ENCODE measurements at places on chromosomes 7 and 10. TPM values are rescaled to one million over a fixed set of nuclear protein-coding genes. Genes with fewer than 3 reads are reported as not detected.

Gene CRHR2
- not detected for total RNA-seq

Gene DMBT1
- 0.15 TPM for total RNA-seq

GRCh38 chr10:12697764-12698163 lies 303.7 kb downstream of the CCDC3 start:
- DNase-seq: no peak

DNA sequence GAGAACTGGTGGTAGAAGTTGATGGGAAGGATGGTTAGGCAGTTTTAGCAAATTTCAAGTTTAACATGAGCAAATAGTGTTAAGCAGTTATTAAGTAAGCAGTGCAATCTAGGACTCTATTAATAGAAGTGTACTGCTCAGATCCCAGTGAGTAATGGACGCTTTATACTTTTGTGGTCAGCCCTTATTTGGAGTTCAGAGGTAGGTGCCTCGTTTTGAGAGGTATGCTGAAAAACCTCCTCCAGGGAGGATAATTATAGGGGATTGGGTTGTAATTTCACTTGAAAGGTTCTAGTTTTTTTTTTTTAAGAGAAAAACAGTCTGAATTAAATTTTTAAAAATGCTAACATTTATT lies 33.5 kb upstream of the CCDC7 start:
- no peak for DNase-seq

GRCh38 chr10:87053111-87053510 lies 33.0 kb downstream of the FAM25A start:
- DNase-seq: no peak

DNA sequence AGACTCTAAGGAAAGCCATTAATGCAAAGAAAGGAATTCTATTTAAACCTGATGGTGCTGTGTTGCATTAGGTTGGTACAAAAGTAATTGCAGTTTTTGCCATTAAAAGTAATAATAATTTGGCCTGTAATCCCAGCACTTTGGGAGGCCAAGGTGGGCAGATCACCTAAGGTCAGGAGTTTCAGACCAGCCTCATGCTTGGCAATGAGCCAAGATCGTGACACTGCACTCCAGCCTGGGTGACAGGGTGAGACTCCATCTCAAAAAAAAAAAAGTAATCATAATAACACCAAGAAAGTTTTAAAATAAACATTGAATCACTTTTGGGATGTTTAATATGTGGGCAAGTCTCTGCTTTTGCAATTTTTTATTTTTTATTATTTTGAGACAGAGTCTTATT lies 107.3 kb upstream of the FRMD4A start:
- no peak for DNase-seq

- DNase-seq: no peak
Measured at GRCh38 chr7:141511676-141512396, 39.4 kb upstream of the AGK start.
